Skeletal muscle cell (primary cell): ENCODE measurements at places on chromosomes 11 and 22.
A peak's percentile ranks its signal among the peaks of the same experiment; 100 is the strongest.

GRCh38 chr11:40037005-40037404 lies 1422.4 kb downstream of the LRRC4C start:
- DNase-seq = no peak

DNA sequence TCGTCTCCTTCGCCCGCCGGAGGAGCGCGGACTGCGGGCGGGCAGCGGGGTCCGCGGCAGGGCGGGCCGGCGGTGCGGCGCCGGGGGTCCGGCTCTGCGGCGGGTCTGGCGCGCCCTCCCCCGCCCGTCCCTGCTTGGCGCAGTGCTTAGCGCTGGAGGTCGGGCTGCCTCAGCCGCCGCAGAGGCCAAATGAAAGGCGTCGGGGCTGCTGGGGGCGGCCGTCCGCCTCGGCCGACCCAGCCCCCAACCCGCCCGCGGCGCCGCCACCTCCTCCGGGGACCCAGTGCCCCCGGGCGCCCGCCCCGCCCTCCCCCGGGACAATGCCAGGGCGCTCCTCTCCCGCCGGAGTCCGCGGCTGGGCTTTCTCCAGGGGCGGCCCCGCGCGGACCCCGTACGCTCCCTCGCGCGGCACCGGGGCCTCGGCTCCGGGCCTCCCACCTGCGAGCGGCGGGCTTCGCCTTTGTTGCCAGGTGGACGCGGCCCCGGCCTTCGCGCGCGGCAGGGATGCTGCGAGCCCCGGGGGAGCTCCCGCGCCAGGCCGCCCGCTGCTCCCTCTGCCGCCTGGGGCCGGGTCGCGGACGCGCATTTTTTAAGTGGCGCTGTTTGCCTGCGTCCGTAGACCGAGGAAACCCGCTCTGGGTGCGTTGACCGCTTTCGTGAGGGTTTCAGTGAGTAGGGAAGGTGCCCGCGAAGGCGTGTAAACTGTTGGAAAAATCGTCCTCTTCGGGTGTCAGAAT lies 583 bp downstream of the APLP2 start:
- no peak for DNase-seq

- peak; percentile 97 for DNase-seq
These were observed 27.7 kb downstream of the MICAL2 start for GRCh38 chr11:12137938-12138731.

- no peak for DNase-seq
These were observed 15.3 kb downstream of the CLPB start for GRCh38 chr11:72418834-72419560.

GRCh38 chr11:34379079-34379478 lies 21.3 kb upstream of the ABTB2 start:
- no peak for DNase-seq

DNA sequence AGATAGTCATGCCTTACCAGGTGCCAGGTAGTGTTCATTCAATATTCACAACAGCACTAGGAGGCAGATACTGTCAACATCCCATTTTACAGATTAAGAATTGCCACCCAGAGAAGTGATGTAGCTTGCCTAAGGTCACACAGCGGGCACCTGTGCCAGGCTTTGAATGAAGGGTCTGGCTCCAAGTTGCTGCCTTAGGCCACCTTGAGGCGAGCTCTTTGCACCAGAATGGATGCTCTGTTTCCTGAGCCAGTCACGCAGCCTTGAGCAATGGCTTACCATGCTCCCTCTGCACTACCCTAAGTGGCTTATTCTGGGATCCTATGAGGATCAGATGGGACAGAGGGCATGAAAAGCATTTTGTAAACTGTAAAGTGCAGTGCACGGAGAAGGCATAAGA lies 25.1 kb upstream of the TIMP3 start:
- no peak for DNase-seq

DNA sequence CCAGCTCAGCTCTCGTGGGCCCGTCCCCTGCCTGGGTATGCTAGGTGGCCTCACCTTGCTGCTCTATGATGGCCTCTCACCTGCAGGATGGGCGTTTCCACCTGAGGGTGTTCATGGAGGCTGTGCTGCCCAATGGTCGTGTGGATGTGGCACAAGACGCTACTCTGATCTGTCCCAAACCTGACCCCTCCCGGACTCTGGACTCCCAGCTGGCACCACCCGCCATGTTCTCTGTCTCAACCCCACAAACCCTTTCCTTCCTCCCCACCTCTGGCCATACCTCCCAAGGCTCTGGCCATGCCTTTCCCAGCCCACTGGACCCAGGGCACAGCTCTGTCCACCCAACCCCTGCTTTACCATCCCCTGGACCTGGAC lies 2.1 kb downstream of the ZP1 start:
- DNase-seq = no peak

DNA sequence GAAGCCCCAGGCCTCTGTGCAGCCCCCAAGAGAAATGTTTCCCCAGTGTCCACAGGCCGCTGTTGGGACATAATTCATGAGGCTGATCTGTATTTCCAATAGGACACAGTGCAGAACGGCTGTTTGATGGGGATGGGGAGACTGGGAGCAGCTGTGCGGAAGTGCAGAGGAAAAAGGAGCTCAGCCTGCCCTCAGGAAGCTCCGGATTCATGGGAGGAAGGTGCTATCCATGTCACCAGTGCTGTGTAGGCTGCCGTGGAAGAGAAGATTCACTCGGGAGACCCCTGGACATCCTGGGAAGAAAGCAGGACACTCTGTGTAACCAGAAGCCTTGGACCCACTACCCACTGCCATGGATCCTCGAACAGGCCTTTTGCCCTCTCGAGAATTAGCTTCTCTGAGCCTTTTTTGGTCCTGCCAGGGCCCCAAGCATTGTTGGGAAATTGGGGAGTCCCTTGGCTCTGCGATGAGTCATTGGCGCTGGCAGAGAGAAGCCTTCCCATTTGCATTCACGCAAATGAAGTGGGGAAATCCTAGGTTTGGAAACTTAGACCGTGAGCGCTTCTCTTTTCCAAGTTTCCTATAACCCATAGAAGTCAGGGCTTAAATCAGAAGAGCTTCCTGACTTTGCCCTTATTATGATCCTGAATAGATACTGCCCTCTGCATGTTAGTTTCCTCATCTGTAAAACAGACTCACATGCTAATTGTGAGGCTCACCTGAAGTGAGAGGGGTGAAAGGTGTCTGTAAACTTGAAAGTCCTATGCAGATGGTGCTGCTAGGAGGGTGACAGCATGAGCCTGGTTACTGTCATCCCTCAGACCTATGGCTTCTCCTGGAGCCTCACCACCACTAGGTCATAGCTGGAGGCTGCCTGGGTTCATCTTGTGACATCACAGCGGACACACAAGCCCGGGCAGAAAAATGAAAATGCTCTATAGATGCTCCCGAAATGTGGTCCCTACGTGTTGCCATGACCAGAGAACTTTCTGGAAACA lies 229.2 kb upstream of the B3GAT1 start:
- DNase-seq = no peak

- no peak for DNase-seq
These were observed 44.6 kb upstream of the EP300 start for GRCh38 chr22:41047801-41048211.
